ENCODE measurements at places on chromosomes 5 and 9.

DNA sequence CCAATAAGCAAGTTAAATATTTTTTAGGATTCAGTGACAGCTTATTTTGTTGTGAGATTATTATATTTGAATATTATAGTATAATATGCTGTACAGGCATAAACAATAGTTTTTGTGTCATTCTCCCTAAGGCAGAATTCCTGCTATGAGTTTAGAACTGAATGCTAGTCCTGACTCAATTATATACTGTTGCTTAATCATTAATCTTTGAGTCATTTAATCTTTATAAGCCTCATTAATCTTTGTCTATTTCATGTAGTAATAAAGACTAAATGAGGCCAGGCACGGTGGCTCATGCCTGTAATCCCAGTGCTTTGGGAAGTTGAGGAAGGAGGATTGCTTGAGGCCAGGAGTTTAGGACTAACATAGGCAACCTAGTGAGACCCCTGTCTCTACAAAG lies 3.6 kb upstream of the DCP2 start:
- no peak for DNase-seq

- no peak for DNase-seq
Measured at GRCh38 chr9:104960662-104961061, 32.7 kb upstream of the ABCA1 start.

- DNase-seq: peak; percentile 87
Measured at GRCh38 chr9:69672596-69673310, 582 bp upstream of the APBA1 start.

DNA sequence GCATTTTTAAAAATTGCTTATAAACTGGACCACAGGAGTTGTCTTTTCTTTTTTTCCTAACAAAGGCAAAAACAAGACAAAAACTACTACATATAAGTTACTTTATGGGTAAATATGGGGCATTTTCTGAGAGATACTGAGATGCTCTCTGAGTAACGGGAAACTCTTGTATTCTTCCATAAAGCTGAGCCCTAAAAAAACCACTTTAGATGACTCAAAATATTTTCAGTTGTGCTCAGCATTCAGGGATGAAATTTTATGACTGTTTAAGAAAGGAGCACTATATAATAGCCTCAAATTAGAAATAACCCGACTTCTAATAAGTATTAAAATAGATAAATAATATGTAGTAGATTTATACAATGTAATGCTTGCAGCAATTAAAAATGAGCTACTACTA lies 644.5 kb downstream of the KCTD16 start:
- DNase-seq: no peak

GRCh38 chr5:10652151-10652550 lies 88.3 kb downstream of the ANKRD33B start:
- DNase-seq: no peak

DNA sequence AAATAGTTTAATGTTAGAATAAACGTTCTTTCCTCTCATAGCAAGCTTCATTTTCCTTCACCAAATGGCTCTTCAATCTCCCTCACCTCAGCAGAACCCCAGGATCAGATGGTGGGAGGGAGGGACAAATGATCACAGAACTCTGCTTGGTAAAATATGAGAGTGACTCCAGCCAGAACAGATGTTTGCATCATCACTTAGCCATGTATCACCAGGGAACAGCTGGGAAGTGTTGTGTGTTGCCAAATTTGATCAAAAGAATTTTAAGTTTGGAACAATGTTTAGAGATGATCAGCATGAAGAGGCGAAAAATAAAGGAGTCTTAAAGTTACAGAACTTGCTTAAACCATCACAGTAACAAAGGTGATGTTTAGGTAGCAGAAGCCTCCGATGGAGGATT lies 115.7 kb downstream of the FRMD3 start:
- DNase-seq: no peak

DNA sequence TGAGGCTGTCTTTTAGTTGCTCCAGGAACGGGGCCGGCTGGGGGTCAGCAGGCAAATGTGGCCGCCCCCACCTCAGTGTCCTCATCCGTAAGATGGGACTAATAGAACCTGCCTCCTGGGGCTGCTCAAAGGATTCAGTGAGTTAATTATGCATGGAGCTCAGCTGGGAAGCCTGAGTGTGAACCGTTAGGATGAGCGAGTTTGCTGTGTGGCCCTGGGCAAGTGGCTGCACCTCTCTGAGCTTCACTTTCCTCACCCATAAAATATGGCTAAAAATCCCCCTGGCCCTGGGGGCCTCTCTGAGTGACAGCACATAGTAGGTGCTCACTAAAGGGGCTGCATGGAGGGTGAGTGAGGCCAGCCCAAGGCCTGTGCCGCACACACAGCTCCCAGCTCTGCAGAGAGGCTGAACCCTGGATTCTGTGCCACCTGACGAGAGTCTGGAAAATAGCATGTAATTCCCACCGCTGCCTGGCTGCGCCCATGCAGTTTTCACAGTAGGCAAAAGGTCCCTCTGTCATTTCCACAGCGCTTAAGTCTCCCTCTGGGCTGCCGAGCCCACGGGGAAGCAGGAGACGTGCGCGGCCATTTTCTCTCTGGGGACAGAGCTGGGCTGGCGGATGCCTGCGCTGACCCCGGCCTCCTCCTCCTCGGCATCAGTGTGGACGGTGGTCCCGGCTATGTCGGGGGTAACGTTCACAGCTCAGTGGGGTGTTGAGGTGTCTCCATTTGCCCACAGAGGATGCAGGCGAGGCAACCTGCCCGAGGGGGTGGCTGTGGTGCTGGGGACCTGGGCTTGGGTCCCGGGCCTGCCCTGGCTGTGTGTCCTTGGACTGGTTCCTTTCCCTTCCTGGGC lies 18.2 kb downstream of the ASS1 start:
- no peak for DNase-seq

DNA sequence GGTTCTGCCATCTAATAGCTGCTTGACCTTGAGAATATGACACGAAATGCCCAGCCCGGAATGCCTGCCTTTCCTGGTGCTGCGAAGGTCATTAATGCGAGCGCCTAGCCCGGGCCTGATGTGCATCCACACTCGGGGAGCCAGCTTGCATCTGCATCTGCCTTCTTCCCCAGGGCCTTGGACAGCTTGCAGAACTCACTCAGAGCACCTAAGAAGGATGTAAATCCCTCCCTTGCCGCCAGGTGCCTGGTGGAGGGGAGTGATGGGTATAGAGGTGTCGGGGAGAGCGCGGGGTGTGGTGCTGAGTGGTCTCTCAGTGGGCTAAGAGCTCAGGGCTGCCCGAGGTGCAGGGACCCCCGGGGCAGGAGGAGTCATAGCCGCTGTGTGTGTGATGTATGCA lies 127.2 kb downstream of the MRPL36 start:
- DNase-seq: peak; percentile 43

- no peak for DNase-seq
Measured at GRCh38 chr9:85246541-85246940, 495.2 kb downstream of the AGTPBP1 start.

GRCh38 chr5:169139480-169140050 lies 161.4 kb downstream of the SLIT3 start:
- no peak for DNase-seq

DNA sequence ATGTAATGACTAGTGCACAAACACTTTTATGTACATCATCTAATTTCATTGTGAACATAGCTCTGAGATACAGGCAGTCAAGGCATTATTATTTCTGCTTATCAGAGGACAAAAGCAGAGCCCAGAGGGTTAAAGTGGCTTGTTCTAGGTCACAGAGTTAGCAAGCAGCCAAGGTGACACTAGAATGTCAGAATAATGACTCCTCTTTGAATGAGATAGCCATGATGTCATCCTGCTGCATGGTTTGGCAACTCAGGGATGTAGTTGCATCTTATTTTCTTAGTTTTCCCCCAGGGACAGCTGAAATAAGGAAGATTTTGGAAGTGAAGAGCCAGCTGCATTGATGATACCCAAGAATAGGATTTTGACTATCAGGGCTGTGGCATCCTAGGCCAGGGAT lies 54.4 kb downstream of the KCNV2 start:
- DNase-seq: no peak

DNA sequence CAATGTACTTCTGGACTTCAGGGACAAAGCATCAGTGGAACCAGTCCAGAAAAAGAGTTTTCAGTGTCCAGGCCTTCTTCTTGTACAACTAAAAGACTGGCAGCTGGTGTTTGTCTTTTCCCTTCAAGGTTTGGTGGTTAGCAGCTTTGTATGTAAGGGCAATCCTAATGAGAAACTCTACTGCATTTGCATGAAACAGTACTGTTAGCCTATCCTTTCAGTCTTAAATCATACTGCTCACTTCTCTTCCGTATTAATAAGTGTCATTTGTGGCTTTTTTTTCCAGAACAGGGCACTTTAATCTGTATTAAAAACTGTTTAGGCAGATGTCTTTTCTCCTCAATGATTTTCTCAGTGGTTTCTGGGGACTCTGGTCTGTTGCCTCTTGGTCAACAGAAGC lies 48.9 kb downstream of the FAM174A start:
- no peak for DNase-seq

DNA sequence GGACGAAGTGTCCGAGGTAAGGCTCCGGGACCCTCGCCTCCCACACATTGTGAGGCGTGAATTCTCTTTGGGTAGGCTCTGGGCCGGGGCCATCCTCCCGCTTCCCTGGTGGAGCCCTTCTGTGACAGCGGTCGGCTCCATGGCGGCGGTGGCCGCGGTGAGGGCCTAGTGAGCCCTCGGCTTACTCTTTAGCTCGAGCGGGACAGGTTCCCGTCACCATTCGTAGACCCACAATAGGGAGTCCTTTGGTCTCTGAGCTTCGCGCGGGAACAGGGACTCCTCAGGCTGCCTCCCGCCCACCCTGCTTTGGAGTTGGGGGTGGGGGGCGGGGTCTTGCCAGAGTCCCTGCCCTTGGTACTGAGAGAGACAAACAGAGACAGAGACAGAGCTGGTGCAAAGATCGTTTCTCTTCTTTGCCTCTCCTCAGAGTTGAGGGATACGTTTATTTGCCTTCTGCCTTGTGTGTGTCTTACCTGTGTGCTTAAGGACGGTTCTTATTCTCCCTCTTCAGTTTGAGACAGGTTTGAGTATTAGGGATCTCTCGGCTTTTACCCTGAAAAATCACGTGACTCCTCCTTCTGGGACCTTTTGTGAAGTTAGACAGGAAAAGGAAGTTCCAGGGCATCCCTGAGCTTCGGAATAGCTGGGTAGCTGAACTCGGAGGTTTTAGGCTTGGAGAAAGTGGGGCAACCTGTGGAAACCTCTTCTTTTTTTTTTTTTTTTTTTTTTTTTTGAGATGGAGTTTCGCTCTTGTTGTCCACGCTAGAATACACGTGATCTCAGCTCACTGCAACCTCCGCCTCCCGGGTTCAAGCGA lies 833 bp downstream of the ANKHD1 start:
- peak; percentile 77 for DNase-seq

DNA sequence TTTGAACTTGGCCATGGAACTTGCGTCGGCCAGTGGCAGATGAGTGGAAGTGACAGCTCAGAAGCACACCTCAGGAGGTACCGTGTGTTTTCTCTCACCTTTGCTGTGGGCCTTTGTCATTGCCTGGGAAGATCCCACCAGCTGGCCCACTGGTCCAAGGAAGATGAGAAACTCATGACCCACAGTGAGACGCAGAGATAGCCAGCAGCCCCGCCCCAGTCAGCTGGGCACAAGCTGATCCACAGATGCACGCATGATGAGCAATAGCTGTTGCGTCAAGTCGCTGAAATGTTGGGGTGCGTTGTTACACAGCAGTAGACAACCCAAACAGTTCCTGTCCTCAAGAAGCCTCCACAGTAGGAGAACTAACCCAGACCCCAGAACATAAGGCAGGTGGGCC lies 30.8 kb upstream of the UNC5A start:
- peak; percentile 58 for DNase-seq

DNA sequence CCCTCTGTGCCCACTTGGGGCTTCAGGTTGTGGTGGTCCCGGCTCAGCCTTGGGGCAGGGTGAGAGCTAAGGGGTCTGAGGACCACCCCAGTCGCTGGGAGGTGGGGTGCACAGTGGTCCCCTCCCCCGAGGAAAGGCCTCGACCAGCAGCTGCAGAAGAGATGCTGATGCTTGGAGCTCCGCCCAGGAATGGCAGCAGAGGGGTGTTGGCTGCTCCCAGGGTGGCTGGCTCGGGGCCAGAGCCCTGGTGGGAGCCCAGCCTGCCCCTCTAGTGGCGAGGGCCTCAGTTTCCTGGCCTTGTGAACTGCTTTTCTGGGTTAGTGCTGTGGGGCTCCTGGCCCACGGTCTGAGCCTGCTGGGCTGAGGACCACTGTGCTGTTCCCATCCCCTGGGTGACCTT lies 1.2 kb downstream of the DIPK1B start:
- no peak for DNase-seq

DNA sequence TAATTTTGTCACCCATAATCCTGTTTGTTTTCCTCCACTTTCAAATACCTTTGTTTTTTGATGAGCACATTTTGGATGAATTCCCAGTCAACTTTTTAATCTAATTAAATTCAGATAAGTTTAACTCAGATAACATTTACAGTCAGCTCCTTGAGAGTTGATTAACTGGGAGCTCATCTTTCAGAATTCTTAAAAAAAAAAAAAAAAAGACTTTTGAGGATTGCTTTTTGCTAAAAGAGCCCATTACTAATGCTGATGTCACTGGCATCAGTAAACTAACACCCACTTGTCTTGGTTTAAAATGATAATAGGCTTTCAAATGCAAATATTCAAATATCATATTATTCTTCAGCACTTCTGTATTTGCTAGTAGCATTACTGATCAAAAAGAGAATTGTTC lies 47.1 kb upstream of the NFIB start:
- DNase-seq: no peak

GRCh38 chr5:139652788-139653241 lies 4.7 kb downstream of the CXXC5 start:
- no peak for DNase-seq

All from coronary artery (tissue), 2 donors.